Right lung (tissue), 10 donors: ENCODE measurements at places on chromosomes 4 and X.

DNA sequence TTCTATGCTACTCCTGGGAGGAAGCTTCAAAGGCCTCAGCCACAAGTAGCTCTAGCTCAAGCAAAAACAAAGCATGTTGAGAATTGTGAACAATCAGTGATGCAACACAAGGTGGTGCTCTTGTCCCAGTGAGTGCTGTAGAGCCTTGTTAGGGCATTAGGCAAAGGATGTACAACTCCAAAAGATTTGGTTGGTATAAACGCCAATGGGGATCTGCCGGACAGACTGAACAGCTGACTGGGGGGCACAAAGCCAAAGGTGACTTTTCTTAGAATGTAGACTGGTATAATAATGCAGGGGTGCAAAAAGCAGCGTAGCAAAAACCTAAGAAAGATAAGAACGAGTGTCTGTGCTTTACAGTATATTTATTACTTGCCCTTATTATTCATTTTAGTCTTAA lies 62.6 kb upstream of the ALB start:
- peak; percentile 51 for DNase-seq

- DNase-seq: no peak
These were observed 132.6 kb downstream of the IL15 start for GRCh38 chr4:141768954-141769353.

- no peak for DNase-seq
These were observed 578.7 kb upstream of the PABPC4L start for GRCh38 chr4:134780244-134780643.

- DNase-seq: no peak
These were observed 483.9 kb downstream of the IDS start for GRCh38 chrX:149021159-149021558.

- no peak for DNase-seq
These were observed 114.1 kb downstream of the TSPAN5 start for GRCh38 chr4:98544141-98544817.

DNA sequence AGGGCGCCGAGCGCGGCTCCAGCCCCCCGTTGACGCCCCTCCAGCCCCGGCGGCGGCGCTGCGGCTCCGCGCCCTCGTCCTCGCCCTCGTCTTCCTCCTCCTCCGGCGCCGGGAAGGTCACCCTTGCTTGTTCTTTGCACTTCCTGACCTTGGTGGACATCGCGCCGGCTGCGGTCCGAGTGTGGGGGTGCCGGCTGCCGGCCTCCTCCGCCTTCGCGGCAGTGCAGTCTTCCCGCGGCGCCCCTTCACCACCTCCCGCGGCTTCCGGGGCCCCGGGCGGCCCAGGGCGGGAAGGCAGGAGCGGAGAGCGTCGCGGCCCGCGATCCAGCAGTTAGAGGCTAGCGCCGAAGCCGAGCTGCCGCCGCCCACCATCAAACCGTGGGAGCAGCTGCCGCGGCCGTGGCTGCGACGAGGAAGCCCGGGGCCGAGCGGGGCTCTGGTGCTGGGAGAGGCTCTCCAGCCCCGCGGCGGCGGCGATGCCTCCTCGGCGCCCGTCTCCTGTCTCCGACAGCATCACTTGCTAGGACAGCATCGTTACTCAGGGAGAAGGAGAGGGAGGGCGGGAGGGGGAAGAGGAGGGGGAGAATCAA lies at the start of gene TRPC3:
TRPC3 (minus strand) TSS at position 540 of the 590 bp plus-strand sequence; CDS start at position 160, 380 bp downstream.
- DNase-seq: peak; percentile 46

DNA sequence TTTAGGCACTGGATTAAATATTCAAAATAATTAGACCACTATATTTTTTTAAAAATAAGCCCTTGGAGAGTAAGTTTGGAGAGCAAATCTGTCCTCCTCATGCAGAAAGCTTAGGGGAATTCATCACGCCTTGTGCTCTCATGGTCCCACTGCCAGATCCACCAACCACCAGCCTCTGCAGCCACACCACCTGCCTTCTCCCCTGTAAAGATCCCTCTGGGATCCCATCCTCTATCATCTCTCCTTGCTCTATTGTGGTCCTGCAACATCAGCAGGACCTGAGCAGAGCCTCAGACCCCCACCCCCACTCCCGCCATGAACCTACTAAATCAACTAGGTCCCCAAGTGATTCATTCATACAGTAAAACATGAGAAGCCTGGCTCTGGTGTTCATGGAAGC lies 482.6 kb upstream of the GALNT7 start:
- no peak for DNase-seq

DNA sequence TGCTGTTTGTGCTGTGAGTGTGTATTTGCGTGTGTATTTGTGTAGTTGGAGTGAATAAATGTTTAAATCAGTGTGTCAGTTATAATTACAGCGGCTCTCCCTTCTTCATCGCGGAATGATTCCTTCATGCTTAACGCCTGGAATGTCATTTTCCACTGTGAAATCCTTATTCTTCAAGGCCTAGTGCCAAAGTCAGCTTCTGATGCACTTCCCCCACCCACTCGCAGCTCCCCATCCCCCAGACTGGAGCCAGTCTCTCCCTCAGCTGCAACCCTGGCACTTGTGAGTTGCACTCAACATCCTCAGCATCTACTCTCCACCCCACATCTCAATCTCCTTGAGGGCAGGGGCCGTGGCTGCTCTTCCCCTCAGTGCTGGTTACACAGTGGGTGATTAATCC lies 583.0 kb downstream of the BCOR start:
- DNase-seq: peak; percentile 33

DNA sequence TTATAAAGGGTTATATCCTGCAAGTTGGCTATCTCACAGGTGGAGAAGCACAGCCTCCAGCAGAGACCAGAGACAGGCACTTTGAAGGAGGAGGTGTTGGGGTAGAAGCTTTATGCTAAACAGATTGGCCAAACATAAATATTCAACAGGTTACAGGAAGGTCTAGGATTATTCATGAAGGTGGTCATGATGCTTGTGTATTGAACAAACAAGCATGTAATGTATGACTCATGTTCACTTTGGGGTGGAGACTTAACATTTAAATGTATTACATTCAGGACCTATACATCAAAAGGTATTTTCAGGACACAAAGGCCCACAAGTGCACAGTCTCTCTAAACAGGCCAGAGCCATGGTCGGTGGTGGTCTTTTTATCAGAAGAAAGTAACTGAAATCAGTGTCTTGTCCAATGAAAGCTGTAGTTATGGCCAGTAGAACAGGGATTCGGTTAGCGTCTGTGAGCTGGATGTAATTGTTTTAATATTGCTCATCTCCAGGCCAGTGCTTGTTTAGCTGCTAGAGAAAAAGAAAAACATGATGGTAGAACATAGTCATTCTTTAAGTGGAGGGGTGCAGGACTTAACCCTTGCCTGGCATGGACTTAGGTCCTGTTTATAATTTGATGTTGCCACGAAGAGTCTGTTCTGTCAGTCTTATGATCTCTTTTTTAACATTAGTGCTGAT lies 555.2 kb upstream of the PCDH10 start:
- no peak for DNase-seq
